Hindlimb muscle (tissue), 1 donor: ENCODE measurements at places on chromosomes 2 and 18. TPM values are rescaled to one million over a fixed set of nuclear protein-coding genes. Genes with fewer than 3 reads are reported as not detected.

SERPINB10 gene
- polyA plus RNA-seq: 0.15 TPM

CTAGE1 gene
- not detected for polyA plus RNA-seq

DNA sequence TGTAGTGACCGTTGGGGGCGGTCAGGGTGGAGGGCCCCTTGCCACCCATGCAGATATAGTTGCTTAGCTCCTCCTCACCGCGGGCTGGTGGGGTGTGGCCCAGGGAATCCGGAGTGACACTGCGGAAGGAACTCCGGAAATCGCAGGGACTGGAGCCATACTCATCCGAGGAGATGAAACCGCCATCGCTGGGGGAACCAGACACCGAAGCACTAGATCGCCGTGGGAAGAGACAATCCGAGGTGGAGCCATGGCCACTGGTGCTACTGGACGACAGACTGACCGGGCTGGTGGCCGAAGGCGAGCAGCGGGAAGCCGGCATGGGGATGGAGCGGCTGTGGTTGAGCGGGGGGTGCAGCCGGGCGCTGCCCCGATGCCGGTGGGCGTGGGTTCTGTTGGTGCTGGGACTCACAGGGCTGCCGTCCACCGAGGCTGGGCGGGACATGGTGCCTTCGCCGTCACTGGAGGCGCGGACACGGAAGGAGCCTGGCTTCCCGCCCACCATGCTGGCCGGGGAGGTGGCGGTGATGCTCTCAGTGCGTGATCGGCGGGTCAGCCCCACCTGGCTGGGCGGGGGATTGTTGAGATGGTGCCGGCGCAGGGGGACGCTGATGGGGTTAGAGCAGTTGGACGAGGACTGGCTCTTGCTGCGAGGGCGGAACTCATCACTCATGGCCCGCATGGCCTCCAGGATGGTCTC, 2.2 kb downstream of the IRS1 start:
- DNase-seq: no peak

DNA sequence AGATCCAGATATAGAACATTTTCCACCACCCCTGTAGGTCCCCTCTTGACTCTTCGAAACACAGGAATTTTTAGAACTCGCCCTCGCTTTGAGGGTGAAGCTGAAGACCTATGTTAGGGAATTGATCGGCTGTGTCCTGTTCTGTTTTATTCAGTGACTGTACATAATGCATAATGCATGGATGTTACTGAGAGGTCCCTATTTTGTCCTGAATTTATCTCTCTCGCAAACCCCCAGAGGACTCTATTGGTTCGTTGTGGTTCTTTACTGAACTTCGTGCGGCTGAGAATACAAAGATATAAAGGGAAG, 431 bp upstream of the EIF5B start:
- no peak for DNase-seq

- DNase-seq: no peak
Measured at GRCh38 chr2:124884315-124884714, 859.2 kb downstream of the CNTNAP5 start.
